ENCODE measurements at places on chromosomes 2 and 18.
A peak's percentile ranks its signal among the peaks of the same experiment; 100 is the strongest.

DNA sequence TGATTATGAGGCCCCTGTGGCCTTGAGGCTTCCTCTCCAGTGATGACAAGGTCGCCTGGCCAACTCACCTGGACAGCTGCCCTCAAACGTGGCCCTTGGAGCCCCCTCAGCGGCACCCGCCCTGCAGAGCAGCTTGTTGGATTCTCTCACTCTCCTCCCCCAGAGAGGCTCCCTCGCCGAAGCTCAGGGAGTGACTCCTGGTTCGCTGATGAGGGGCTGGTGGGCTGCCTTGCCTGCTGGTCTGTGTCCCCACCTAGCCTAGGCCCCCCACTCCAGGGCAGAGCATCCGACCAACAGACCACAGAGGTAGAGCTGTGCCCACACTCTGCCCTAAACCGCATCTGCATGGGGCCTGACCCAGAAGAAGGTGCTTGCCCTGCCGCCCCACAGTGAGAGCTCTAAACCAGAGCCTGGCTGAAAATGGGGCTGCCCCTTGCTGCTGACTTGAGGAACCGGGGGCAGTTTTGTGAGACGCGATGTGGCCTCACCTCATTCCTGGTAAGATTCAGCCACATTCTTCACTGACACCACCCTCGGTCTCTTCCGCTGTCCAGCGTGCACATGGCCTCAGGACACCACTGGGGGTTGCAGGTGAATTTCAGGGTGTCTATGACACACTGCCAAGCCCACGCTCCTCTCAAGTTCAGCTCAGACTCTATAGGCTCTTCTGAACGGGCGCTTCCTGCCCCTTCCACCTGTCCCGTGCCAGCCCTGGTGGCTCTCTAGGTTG lies 131.6 kb downstream of the CABLES1 start:
- DNase-seq, result no peak

DNA sequence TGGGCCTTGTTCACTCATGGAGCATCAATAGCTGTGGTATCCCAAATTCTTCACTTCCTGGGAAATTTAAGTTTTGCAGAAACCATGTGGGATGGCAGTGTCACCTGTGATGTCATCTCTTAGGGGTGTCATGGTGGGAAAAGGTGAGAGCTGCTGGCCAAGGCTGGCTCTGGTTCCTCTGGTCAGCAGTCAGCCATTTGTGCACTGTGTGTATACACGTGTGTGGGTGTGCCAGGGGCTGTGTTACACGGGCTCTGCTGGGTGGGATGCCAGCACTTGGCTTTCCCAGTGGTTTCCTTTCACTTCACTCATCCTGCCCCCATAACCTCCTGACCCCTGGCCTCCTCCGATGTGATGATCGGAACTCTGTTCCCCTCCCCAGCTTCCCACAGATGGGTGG lies 21.3 kb downstream of the SAG start:
- no peak for DNase-seq

DNA sequence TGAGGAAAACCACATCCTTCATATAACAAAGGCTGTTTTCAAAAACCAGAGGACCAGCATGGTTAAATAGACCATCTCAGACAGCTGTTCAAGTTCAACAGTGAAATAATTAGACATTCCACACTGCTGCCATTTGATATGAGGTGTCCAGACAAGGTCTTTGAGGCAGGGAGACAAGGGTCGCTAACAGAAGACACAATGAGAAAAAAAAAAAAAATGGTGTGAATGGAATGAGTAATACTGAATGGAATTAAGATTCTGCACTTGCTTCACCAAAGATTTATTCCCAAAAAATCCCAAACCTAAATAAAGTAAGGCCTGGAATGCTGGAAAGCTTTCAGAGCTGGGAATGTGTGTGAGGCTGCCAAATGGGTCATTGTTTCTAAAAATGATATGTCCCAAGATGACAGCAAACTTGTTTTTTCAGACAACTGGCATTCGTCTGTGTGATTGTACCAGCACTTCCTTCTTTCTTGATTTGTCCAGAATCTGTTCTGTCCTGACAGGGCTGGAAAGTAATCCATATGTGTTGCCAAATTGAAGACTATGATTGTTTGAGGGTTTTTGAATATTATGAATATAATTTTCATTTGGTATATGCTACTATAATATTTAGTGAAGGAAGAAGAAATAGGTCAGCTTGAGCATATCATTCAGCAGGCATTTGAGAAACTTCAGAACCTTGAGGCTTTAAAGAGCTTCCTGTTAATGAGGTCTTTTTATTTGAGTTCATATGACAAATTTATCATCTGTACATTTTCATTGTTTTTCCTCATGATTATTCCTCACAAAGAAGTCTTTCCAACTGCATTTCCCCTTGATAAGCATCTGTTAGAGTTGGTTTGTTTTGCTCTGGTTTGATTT lies 85.2 kb upstream of the ITGA4 start:
- DNase-seq, result no peak

- DNase-seq, result no peak
Measured at GRCh38 chr2:10002681-10003080, 40.7 kb upstream of the KLF11 start.

GRCh38 chr2:120064664-120065063 lies 51.8 kb downstream of the EPB41L5 start:
- no peak for DNase-seq

DNA sequence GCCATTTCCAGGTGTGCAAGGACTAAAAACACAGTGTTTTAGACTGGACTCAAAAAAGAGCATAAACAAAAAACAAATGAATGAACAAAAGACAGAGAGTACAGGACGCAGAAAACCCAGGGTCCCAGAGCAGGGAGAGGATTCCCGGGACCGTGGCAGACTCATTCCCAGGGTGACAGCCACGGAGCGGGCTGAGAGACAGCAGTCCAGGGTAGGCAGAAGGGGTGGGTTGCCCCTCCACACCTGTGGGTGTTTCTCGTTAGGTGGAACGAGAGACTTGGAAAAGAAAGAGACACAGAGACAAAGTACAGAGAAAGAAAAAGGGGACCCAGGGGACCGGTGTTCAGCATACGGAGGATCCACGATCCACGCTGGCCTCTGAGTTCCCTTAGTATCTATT lies 273.4 kb downstream of the EIPR1 start:
- DNase-seq, result no peak

GRCh38 chr2:158990397-158991214 lies 22.2 kb downstream of the TANC1 start:
- DNase-seq, result no peak

GRCh38 chr2:214881647-214882202 lies 72.2 kb upstream of the BARD1 start:
- DNase-seq, result no peak

DNA sequence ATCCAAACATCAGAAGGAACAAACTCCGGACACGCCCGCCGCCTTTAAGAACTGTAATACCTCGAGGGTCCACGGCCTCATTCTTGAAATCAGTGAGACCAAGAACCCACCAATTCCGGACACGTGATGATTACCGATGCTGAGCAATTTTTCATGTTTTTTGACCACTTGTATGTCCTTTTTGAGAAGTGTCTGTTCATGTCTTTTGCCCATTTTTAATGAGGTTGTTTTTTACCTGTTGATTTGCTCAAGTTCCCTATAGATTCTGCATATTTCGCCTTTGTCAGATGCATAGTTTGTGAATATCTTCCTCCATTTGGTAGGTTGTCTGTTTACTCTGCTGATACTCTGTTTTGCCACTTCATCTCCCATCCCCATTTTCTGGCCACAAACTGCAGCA lies 150.4 kb downstream of the IRS1 start:
- no peak for DNase-seq

DNA sequence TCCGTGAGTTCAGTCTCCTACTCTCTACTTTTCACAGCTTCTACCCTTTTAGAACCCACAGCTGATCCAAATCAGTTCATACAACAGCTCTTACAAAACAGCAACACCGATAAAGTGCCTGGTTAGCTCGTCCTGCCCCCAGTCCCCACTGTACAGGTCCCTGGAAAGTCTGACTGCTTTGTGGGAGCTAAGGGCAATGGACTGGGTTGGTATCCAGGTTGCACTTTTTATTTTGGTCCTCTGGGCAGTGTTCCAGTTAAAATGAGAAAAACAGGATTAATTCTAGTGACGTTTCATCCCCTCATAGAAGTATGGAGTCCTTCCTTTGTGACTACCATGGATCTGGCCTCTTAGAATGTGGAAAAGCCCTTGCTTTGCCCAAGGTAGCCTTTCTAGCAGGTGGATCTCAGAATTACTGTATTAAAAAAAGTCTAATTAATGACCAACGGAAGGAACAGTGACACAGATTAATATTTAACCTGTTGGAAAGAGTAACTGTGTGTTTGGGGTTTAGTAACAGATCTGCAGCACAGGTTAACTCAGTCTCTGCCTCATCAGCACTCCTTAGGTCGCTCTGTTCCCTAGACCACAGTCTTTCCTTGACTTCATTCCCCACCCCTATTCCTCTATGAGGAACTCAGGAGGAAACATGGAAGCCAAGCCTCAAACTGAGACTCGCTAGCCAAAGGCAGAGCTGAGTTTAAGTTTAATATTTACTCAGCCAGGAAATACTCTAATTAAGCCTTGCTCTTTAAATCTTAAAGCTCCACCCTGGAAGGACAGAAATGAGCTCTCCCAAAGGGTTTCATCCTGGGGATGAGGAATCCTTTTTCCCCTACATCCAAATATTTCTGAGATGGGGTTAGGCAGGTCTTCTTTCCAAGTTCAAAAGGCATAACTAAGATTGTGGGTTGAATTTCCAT lies 52.8 kb upstream of the ITGA6 start:
- DNase-seq, result no peak

DNA sequence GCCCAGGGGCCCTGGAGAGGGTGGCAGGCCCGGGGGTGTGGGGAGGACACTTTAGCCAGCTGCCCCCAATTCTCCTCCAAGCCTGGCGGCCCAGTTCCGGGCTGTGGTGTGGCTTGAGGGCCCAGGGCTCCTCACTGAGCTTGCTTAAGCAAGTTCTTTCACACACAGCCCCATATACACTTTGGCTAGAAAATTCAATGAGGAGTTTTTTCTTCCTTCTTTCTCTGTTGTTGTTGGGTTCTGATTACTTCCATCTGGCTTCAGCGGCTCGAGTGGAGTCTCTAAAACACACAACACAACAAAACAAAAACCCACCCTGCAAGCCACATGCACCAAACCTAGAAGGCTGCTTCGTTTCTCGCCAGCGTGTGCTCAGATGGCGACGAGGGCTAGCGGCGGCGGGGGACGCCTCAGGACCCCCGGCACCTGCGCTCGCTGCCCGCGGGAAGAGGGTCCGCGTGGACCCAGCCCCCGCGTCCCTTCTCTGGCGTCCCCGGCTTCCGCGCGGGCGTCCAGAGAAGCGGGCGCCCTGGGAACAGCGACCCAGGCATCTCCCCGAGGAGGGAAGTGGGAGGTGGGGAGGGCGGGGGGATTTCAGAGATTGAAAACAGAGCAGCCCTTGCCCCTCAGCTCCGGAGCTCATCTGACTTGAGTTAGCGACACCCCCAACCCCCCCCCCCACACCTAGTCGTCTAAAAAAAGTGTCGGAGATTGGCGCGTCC lies 577 bp upstream of the GLI2 start:
- DNase-seq, result no peak

- no peak for DNase-seq
Measured at GRCh38 chr2:198753101-198753500, 704.6 kb downstream of the SATB2 start.

GRCh38 chr2:44362207-44363015 lies 664 bp downstream of the CAMKMT start:
- no peak for DNase-seq

DNA sequence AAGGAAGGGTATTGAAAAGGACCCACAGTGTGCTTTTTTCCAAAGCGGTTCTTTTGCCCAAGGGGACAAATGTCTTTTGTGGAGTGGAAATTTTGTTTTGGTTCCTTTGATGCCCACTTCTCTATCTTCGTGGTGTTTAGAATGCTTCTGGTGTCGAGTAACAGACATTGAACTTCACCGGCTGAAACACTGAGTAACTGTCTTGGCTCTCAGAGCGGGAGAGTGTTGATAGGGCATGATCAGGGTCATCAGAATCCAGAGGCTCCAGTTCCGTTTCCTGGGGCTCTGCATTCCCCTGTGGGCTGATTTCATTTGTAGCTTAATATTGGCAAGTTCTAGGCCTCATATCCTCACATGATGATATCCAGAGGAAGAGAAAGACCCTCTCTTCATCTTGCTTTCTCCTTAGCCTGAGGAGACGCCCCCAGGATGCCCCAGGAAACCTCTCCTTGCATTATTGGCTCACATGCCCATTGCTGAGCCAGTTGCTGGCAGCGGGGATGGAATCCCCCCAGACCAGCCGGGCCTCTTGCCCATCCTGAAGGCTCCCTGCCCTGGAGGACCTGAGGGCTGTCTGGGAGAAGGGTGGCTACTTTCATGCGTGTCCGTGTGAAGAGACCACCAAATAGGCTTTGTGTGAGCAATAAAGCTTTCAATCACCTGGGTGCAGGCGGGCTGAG lies 27.9 kb upstream of the AGFG1 start:
- DNase-seq, result no peak

GRCh38 chr2:127185093-127185492 lies 35.0 kb downstream of the CYP27C1 start:
- DNase-seq, result no peak

DNA sequence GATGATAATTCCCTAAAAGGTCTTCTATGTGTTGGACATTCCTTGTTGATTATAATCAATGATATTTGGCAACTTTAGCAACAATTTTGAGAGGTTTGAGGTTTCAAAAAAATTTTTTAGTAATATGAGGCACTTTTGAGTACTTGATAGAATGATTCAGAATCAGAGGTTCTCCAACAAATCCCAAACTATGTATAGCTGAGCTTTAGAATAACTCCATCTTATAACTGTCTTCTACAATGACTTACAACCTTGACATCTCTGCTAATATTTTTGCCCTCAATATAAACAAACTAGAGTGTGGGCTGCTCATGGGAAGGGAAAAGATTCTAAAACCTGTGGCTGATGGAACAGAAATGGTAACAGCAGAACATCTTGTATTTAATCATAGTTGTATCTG lies 21.5 kb upstream of the SERPINB7 start:
- no peak for DNase-seq

DNA sequence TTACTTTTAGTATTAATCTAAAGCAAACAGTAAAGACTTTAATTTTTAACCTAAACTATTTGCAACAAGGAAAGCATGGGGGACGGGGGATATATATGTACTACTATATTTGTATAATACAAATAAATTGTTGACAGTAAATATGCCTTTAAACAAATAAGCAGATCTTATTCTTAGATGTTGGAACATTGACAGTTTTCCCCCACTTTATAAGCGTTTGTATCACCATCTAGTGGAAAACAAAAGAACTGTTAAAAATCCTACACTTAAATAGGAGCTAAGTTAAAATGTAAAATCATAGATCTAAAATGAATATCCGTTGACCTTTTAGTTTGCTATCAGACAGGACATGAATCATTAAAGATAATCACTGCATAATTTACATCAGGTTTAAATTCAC lies 50.0 kb downstream of the RBBP8 start:
- no peak for DNase-seq

- peak; percentile 38 for DNase-seq
Measured at GRCh38 chr2:39128919-39129391, 8.1 kb upstream of the SOS1 start.

- no peak for DNase-seq
Measured at GRCh38 chr2:118925476-118925875, 16.5 kb upstream of the MARCO start.

GRCh38 chr2:72827966-72828646 lies 2.3 kb upstream of the EXOC6B start:
- no peak for DNase-seq

Data from stimulated activated CD8-positive, alpha-beta memory T cell treated with anti-CD3 and anti-CD28 coated beads, Interleukin-4, amount 100 ng/mL, for 4 hours (primary cell).